ENCODE measurements at places on chromosomes 5 and 9.

- DNase-seq = peak; percentile 63
These were observed 210.6 kb downstream of the AUH start for GRCh38 chr9:91150998-91151717.

- no peak for DNase-seq
These were observed 158.0 kb upstream of the KLF4 start for GRCh38 chr9:107647611-107648010.

DNA sequence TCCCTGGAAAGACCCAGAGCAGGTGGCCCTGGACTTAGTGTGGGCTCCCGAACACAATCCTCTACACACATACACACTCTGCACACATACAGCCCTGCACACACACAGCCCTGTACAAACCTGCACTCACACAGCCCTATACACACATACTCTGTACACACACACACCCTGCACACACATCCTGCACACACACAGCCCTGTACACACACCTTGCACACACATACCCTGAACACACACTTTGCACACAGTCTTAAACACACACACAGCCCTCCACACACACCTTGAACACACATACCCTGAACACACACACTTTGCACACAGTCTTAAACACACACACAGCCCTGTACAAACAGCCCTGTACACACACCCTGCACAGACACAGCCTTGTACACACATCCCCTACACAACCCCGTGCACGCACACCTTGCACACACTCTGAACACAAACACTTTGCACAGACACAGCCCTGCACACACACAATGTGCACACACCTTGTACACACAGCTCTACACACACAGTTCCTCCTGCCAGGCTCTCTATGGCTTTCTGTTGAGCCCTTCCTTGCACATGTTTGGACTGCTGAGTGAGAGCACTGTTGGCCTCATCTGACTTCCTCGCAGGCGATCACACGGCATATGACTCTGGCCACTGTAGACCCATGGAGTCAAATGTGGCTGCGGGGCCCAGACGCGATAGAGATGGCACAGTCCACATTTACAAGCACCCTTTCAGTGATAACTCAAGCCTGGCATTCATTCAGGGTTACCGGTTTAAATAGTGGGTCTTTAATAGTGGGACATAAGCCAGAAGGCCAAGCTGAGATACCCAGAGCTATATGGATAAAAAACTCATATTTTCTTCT is 245.7 kb upstream of the IRX1 start:
- no peak for DNase-seq

DNA sequence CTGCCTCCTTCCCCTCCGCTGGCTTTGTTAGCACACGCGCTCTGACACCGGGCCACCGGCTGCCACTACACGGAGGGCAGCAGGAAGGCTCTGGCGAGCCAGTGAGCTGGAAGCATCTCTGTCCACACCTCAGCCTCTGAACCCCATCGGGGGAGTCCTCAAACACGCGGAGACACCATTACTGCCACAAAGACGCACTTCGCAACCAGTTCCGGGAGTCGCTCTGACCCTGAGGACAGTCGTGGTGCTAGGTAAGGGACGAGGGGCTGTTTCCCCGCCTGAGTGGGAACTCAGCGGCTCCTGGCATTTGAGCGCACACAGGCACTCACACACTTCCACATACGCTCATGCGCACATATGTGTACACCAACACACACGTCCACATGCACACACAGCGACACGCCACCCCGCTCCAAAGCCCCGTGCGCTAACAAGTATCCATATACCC is 160.0 kb downstream of the C9orf152 start:
- DNase-seq = no peak

- DNase-seq = peak; percentile 37
These were observed 17.4 kb downstream of the HAUS6 start for GRCh38 chr9:19085295-19085694.

GRCh38 chr9:92962303-92962649 is 15.0 kb downstream of the FGD3 start:
- DNase-seq = no peak

DNA sequence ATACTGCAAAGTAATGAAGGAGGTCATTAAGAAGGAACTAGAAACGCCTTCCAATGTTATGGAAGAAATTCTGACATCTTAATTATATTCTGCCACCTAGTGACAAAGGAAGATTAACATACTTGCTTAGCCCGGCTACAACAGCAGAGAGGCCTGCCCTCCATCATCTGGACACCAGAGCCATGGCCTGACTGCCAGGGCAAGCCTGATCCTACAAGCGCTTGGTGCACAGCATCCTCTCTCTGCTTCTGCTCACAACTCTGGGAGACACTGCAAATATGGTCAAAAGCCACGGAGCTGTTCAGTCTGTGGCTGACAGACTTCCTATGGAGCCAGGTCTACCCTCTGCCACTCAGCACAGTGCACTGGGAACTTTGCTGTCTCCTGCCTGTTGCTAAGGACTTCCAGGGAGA is 87.3 kb upstream of the SLC44A1 start:
- peak; percentile 73 for DNase-seq

GRCh38 chr5:133742431-133742988 is 130.2 kb upstream of the FSTL4 start:
- DNase-seq = no peak

DNA sequence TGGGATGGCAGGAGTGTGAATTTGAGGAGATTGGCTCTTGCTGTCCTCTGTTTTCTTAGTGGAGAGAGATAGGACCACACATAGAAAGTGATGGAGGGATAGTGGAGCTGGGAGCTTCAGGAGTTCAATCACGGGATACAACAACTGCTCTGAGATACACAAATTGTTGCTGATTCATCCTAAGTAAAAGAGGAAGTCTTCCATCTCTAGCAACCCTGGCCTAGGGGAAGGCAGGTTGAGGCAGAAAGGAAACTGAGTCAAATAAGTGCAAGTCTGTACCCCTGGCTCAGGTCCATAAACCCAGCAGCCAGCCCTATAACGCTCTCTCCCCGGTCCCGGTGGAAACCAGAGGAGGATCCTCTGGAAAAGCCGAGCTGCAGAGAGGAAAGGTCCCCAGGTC is 97.7 kb downstream of the ADCY2 start:
- DNase-seq = no peak

DNA sequence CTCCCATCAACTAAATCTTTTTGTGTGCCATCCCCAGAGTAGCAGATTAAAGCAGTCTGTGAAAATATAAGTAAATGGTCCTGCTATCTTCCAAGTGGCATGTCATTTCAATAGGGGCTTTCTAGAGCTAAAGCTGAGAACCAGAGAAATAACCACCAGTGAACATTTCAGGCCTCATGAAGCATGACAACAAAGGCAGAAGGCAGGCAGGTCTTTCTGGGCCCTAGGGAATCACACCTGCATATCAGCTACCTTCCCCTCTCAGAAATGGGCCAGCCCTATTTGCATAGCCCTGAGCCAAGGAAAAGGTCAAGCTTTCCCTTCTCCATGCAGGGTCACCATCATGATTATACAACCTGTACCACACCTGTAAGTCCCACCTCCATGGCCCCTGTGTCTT is 205.3 kb downstream of the DEPDC1B start:
- no peak for DNase-seq

GRCh38 chr9:74413876-74414275 is 83.3 kb upstream of the RORB start:
- peak; percentile 57 for DNase-seq

GRCh38 chr9:87834357-87834756 is 48.3 kb upstream of the SPATA31E1 start:
- no peak for DNase-seq
